ENCODE measurements at places on chromosomes 4 and X.

GRCh38 chr4:146379744-146380143 lies 142.0 kb downstream of the SLC10A7 start:
- DNase-seq, result no peak

GRCh38 chr4:11073621-11074051 lies 355.1 kb downstream of the HS3ST1 start:
- no peak for DNase-seq

GRCh38 chr4:98406819-98407218 lies 145.6 kb downstream of the RAP1GDS1 start:
- no peak for DNase-seq

GRCh38 chr4:20028645-20029044 lies 223.1 kb upstream of the SLIT2 start:
- DNase-seq, result no peak

DNA sequence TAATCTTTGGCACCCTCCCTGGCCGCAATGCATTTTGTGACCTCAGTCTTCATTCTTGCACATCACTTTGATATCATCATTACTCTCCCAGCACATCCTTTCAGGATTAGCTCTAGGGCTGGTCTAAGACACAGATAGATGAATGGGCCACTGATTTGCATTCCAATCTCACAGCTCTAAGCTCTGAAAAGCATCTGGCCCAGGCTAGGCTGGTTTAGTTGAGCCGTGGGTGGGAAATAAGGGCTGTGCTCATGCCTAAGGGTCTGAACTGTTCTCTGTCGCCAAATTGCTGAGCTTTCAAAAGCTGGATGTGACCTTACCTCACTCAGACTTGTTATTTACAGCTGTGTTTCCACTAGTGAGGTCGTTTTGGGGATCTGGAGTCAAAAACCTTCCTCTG lies 30.0 kb upstream of the SLC9A7 start:
- no peak for DNase-seq

GRCh38 chr4:88592600-88593448 lies 544 bp downstream of the HERC3 start:
- peak; percentile 43 for DNase-seq

- DNase-seq, result no peak
These were observed 22.2 kb downstream of the TRIM61 start for GRCh38 chr4:164955107-164955805.

DNA sequence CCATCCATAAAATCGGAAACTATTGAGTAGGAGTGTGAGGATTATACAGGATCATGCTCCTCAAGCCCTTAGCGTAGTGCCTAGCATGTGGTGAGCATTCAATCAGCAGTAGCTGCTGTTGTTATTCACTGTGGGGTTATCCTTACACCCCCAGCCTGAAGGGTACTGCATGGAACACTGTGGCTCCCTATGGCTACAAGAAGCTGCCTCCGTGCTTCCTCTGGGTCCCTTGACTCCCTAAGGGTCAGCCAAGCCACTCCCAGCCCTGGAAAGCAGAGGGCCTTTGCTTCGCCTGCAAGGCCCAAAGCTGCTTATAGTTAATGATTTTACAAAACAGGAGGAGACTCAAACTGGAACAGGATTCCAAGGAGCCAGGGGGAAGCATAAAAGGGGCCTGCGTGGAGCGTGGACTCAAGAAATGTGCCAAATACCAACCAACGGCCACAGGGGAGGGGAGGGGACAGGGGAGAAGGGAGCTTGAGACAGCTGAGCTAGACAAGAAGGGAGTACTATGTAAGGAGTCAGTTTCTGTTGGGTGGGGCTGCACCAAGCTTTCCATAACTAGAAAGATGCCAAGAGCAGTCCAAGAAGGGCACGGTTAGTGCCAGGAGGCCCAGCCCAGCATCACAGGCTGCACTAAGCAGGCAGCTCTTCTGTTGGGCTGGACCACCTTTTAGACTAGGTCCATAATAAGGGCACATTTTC lies 15.9 kb downstream of the SEPTIN6 start:
- DNase-seq, result no peak

- DNase-seq, result no peak
These were observed 125.7 kb downstream of the CAMK2D start for GRCh38 chr4:113635739-113636437.

DNA sequence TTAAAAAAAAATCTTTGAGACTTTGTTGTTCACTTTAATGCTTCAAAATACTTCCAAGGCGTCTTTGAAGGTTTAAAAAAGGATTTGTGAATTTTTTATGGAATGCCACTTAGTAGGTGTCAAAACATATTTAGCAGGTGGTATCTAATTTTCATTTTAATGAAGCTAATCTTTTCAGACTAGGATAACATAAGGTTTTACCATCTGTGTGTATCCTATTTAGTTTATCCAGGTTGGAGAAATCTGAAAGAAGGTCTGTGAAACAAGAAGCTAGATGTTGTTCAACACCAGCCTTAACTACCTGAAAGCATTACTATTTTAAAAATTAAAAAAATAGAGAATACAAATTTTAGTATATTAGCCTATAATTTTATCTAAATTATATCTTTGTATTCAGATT lies 193.4 kb downstream of the GRID2 start:
- no peak for DNase-seq

DNA sequence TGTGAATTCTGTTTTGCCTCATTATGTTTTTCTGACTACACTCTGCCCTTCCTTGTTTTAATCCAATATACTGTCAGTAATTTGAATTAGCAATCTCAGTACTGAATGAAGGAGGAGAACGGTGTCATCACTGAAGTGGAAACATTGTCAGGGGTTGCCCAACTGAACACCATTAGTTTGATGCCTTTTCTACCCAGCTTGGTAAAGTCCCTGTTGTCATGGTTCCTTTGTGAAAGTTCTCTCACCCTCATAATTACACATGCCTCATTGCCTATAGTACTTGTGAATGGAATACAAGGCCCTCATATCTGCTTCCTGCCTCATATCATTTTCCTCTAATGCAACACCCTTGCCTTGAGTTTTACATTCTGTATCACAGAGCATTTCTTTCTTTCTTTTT lies 76.9 kb downstream of the RRAGB start:
- no peak for DNase-seq

DNA sequence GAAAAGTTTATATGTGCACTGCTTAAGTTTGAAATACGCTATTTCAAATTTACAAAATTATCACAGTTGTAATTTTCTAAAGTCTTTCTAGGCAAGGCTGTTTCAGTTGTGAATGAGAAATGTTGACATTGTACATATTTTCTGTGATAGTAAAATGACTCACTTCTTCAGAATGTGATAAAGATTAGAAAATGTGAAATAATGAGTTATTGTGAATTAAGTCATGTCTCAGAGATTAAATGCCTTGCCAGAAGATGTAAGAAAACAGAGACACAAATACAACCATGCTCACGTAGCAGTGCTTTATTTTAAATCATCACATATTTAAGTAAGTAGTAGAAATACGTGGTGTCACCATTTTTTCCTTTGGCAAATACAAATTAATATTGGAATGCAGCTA lies 768 bp downstream of the CLCN4 start:
- DNase-seq, result no peak

GRCh38 chr4:141153751-141154510 lies 20.7 kb upstream of the RNF150 start:
- no peak for DNase-seq

- no peak for DNase-seq
These were observed 40.5 kb downstream of the NFKB1 start for GRCh38 chr4:102541697-102542096.

GRCh38 chr4:2663275-2663674 lies 92.9 kb downstream of the TNIP2 start:
- no peak for DNase-seq

GRCh38 chr4:161252520-161253141 lies 911.2 kb downstream of the FSTL5 start:
- DNase-seq, result no peak

GRCh38 chr4:84085986-84086385 lies 413.1 kb downstream of the NKX6-1 start:
- DNase-seq, result no peak

DNA sequence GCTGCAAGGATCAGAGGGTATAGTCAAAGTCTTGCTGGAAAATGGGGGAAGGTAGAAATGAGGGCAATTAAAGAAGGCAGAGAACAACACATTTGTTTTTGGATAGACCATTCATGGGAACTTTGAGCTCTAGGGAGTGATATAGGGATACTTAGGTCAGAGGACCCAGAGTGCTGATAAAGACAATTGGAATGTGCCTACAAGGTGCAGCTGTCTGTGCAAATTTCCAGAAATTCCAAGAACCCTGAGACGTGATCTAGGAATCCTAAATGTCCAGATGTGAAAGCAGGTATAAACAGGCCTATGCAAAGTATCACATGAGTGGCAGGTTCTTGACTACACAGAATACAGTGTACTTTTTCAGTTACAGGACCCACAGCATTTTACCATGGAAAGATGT lies 24.2 kb downstream of the FNIP2 start:
- DNase-seq, result no peak

DNA sequence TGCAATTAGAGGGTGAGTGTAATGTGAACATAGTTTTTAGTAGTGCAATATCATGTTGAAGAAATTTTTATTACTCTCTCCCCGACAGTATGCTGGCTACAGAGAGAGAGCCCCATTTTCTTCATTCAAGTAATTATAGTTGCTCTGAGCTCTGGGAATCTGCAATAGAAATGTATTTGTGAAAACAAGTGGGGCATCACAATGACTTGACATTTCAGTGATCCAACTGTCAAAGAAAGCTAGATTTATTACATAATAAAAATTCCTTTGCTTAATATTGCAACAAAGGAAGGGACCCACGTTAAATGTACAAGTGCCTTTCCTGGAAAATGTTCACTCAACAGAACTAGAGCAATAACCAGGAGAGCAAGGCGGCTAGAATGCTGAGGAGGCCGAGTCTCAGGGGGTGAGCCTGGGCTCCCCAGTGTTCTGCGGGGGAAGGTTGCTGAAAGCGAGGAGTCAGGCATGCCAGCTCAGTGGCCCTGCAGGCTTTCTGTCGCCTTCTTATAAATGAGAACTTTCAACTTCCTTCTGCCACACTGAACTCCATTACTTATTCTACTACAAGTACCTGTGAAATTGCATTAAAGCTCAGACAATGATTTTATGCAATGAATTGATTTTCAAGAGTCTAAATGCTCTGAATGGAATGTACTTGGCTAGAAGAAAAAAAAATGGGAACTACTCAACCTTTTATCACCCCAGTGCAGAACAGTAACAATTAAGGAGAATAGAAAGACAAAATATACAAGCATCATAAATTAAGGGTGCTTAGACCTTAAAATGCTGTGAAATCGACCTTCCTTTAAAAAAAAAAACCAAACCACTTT lies 476.4 kb downstream of the AFF2 start:
- DNase-seq, result no peak

DNA sequence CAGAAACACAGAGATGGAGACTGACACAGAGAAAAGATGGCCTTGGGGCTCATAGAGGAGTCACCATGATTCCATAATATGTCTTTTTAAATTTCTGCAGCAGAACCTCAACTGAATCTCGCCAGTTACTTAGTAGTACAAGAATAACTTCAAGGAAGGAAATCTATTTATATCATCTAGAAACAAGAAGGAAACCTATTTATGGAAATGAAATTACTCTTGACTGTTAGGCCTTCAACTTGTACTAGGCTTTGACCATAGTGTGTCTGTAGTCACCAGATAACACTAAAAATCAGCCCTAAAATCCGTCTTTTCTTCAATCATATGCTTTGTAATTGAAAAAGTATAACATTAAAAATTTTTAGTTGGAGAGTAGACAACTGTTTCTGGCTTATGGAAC lies 740.4 kb downstream of the TRIML1 start:
- DNase-seq, result no peak

GRCh38 chr4:163419074-163419473 lies 54.5 kb downstream of the TKTL2 start:
- no peak for DNase-seq

GRCh38 chr4:6674500-6675149 lies 19.1 kb upstream of the S100P start:
- DNase-seq, result peak; percentile 42

- DNase-seq, result no peak
These were observed 10.2 kb downstream of the GRSF1 start for GRCh38 chr4:70829492-70829891.

DNA sequence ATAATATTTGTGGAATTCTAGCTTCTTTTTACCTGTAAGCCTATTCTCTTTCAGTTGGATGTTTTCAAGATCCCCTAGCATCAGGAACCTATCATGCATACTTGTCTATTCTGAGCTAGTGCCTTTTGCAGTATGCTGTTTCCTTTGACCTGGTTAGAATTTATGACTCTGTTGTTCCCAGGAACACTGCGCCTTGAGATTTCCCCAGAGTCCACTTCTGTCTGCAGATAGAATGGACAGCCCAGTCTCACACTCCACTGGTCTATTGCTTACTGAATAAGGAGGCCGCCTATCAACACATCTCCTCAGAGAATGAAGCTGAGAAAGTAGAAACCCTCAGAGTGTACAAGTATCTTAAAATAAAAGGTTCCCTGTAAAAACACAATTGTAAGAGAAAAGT lies 465.1 kb upstream of the GALNTL6 start:
- DNase-seq, result no peak

- DNase-seq, result no peak
These were observed 445.5 kb upstream of the NDST3 start for GRCh38 chr4:117588771-117589170.

- DNase-seq, result no peak
These were observed 1607.4 kb downstream of the C4orf33 start for GRCh38 chr4:130703211-130703935.

GRCh38 chr4:150896497-150896896 lies 118.6 kb downstream of the LRBA start:
- DNase-seq, result no peak

GRCh38 chrX:250965-251364 lies 30.2 kb upstream of the PLCXD1 start:
- DNase-seq, result no peak

- no peak for DNase-seq
These were observed 23.8 kb downstream of the ENPP6 start for GRCh38 chr4:184193556-184194525.

GRCh38 chrX:21723814-21724213 lies 34.1 kb downstream of the SMPX start:
- DNase-seq, result no peak

- no peak for DNase-seq
These were observed 43.2 kb downstream of the QDPR start for GRCh38 chr4:17468619-17469221.

GRCh38 chr4:156128616-156129015 lies 174.9 kb upstream of the CTSO start:
- no peak for DNase-seq

GRCh38 chrX:9378980-9379696 lies 85.7 kb upstream of the TBL1X start:
- DNase-seq, result no peak

DNA sequence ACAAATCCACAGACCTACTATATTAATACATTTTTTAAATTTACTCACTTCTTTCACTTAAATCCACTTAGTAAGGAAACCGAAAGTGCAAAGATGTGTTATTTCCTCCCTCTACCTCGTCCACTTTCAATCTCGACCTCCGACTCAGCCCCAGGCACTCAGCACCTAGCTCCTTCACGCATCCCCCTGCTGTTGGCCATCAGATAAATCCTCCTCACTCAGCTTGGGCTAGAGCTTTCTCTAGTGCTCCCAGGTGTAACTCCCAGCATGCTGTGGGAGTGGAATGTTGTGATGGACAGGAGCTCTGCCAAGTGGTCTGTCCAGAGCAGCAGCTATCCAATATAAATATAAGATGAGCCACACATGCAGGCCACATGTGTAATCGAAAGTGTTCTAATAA lies 26.7 kb upstream of the TEC start:
- DNase-seq, result no peak
